ENCODE measurements at places on chromosomes 2 and 18.
A peak's percentile ranks its signal among the peaks of the same experiment; 100 is the strongest.

DNA sequence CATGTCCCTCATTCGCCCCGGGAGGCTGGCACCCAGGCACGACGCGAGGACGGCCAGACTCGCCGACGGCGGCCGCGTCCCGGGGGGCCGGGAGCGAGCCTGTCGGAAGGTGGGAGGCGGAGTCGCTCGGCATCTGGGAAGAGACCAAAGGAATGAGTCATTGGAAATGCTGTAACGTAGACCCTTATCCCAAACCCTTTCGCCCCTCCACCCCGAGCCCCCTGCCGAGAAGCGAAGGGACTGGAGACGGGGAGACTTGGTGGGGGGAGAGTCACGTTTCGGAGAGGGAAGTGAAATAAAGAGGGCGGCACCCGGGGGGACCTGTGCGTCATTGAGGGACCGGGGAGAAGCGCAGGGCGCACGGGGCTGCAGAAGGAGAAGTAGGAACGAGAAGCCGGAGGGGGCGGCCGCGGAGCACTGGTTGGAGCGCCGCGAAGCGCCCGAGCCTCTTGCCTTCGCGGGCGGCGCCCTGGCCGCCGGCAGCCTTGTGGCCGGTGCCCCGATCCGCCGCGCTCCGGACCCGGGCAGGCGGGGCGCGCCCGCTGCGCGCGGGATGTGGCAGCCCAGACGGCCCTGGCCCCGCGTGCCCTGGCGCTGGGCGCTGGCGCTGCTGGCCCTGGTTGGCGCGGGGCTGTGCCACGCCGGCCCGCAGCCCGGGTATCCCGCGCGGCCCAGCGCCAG lies at the start of gene EMILIN2:
EMILIN2 (plus strand) TSS at position 371 of the 681 bp plus-strand sequence; CDS start at position 554, 183 bp downstream.
- DNase-seq = peak; percentile 29

GRCh38 chr2:217906798-217907197 lies 96.0 kb downstream of the TNS1 start:
- no peak for DNase-seq

- no peak for DNase-seq
Measured at GRCh38 chr18:12048827-12049175, 44.8 kb upstream of the ANKRD62 start.

- no peak for DNase-seq
Measured at GRCh38 chr18:28740575-28740974, 563.6 kb upstream of the CDH2 start.

GRCh38 chr2:8427211-8427610 lies 254.6 kb upstream of the ID2 start:
- DNase-seq = no peak
